ENCODE measurements at places on chromosomes 2 and 18. TPM values are rescaled to one million over a fixed set of nuclear protein-coding genes. Genes with fewer than 3 reads are reported as not detected.

The PDE11A gene
- not detected for total RNA-seq

The SALL3 gene
- not detected for total RNA-seq

The PLA2R1 gene
- total RNA-seq: 4.5 TPM

GRCh38 chr2:66578687-66579106 lies 143.8 kb downstream of the MEIS1 start:
- DNase-seq: no peak

GRCh38 chr2:37679072-37679695 lies 7.7 kb upstream of the CDC42EP3 start:
- DNase-seq: no peak

All from bronchial epithelial cell (primary cell).